ENCODE measurements at places on chromosomes 2 and 18. TPM values are rescaled to one million over a fixed set of nuclear protein-coding genes. Genes with fewer than 3 reads are reported as not detected.
A peak's percentile ranks its signal among the peaks of the same experiment; 100 is the strongest.

Gene IL36A
- total RNA-seq = not detected

Gene HADHB
- total RNA-seq = 110 TPM

Gene SLC16A14
- total RNA-seq = not detected

Gene NGEF
- 35.4 TPM for total RNA-seq

Gene SPAG16
- total RNA-seq = 32.3 TPM

GRCh38 chr2:225842939-225843338 lies 443.4 kb downstream of the NYAP2 start:
- peak; percentile 13 for DNase-seq

DNA sequence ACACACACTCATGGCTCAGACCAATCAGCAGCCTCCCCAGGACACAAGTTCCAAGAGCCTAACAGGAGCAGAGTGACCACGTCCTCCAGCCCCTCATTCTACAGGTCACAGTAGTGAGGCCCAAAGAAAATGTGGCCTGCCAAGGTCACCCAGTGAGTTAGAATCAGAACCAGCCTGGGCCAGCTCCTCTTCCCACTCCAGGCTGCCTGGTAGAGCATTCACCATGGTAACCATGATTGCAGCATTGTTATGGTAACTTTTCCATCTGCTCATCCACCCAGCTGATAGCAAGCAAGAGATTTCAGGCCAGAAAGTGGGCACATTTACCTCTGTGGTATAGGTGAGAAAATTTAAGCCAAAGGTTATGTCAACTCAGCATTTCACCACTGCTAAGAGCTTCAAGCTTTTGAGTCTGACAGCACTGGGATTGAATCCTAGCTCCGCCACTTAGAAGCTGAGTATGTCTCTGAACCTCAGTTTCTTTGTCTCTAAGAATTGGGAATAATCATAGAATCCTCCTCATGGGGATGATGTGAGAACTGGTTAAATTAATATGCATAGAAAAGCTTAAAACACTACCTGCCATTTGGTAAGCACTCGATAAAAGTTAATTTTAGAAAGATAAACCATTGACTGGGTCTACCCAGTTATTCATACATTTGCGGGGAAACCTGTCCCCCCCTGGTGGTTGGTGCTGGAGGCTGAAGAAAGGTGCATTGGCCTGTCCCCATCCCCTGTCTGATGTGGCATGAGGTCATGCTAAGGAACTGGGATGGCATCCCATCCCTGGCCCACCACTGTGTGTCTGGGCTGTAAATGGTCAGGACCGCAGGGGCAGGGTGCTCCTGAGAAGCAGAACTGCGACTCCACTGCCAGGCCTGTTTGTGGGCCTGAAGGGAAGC lies 181.5 kb downstream of the KLHL29 start:
- DNase-seq = peak; percentile 36

DNA sequence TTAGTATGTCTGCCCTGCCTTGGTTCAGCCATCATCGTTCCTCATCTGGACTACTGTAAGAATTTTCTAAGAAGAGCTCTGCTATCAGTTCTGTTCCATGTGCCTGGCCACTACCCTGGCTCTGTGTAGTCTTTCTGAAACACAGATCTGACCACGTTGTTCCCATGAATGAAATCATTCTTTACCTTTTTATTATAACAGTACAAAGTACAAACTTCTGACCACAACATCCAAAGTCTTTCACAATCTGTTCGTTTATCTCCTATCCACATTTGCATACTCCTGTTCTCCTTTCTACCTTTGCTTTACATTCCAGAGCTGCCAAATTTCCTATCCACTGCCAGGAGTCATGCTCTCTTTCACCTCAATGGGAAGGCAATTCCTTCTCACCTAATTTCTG lies 284.6 kb upstream of the LRP1B start:
- no peak for DNase-seq

DNA sequence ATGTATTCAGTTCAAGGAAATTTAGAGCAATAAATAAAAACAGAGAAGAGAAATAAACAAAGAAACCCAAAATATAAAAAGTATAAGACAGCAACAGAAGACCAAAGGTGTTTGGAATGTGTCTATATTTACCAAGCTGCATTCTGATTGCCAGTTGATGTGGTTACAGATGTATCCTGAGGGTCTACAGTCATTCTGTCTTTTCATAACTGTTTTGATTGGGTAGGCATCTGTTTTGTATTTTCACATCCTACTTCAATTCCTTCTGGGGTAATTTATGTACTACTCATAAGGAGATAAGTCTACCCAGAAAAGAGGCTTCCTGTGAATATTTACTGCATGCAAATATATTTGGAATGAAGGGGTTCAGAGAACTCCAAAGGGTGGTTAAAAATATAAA lies 596.8 kb upstream of the GCFC2 start:
- DNase-seq = peak; percentile 3

DNA sequence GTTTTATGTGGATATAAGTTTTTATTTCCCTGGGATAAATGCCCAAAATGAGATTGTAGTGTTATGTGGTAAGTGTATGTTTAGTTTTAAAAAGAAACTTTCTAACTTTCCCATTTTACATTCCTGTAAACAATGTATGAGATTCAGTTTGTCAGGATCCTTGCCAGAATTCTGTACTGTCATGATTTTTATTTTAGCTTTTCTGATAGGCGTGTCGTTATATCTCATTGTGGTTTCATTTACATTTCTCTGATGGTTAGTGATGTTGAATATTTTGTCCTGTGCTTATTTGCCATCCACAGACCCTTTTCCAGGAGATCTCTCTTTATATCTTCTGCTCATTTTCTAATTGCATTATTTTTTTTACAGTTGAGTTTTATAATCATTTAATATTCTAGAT lies 245.6 kb upstream of the CDH2 start:
- no peak for DNase-seq

GRCh38 chr2:222703886-222704285 lies 32.4 kb downstream of the MOGAT1 start:
- no peak for DNase-seq

- no peak for DNase-seq
Observed at GRCh38 chr2:5677133-5677532, 15.1 kb upstream of the SOX11 start.

DNA sequence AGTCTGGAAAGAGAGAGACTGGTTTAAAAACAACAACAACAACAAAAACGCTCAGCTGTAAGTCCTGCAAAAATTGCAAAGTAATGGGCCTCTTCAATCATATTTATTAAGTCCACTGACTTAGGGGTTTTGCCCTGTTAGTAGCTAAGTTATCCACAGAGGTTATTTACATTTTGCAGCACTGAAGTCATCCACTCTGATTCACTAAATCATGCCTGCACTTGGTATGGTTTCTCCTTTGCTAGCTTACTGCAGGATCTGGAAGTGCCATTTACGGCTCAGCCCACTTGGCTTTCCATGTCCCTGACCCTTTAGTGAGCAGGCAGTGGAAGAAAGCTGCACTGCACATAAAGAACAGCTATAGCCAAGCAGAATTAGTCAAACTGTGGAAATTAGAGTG lies 484.4 kb downstream of the NRXN1 start:
- no peak for DNase-seq

GRCh38 chr2:23622966-23623675 lies 238.1 kb downstream of the KLHL29 start:
- DNase-seq = no peak

DNA sequence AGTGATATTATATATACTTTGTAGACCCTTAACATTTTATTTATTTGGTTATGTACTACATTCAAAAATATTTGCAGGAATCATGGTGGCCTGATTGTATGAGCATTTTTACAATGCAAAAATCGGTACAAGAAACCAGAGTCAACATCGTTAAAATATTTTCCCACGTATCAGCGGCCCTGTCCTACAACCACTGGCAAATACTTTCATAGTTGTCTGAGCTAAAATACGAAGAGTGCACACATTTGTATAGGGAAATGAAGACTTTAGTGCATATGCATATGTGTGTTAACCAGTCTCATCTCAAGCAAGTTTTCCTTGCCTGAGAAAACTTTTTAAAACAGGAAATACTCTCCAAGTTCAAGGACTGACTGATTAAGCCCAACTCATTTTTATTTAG lies 35.9 kb downstream of the CCDC102B start:
- DNase-seq = no peak

All from RPMI7951 (cell line).